Transverse colon (tissue), 4 donors: ENCODE measurements at places on chromosomes 6 and 20.

- DNase-seq = no peak
These were observed 9.6 kb downstream of the SLC35A1 start for GRCh38 chr6:87482366-87482765.

DNA sequence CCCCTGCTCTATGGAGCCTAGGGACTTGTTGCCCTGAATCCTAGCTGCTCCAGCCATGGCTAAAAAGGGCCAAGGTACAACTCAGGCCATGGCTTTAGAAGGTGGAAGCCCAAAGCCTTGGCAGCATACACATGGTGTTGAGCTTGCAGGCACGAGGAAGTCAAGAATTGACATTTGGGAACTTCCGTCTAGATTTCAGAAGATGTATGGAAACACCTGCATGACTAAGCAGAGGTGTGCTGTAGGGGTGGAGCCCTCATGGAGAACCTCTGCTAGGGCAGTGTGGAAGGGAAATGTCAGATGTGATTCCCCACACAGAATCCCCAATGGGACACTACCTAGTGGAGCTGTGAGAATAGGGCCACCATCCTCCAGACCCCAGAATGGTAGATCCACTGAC is 95.1 kb upstream of the TMEM170B start:
- DNase-seq = no peak

DNA sequence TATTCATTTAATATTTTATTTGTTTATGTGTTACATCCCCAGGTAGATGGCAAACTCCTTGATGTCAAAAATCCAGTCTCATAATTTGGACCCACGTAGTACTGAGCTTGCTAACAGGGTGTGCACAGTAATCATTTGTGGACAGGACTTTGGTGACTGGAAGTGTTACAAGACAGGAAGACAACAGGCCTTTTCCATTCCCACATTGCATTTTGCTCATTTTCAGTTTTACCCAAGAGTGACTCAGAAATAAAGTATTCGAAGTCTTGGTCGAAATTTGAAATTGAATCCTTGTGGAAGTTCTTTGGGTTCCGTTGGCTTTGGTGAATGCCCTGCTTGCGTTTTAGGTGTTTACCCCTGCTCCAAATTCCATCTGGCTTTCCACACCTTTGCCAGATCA is 63.0 kb upstream of the THBS2 start:
- DNase-seq = no peak

DNA sequence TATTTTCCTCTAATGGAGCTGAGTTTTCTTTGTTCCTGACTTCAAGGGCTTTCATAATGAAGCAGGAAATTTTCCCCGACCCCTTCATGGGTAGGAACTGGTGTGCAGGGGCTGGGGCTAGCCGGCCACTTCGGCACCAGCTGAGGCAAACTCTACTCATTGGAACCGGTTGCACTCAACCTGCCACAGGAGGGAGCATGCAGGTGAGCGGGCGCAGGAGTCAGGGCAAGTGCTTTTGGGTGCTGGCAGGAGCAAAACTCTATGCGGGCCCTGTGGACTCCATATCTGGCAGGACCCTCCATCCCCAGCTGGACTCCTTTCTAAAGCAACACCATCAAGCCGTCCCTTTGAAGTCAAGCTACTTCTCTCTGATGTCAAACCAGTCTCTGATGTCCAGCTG is 244.2 kb downstream of the EPM2A start:
- DNase-seq = no peak

GRCh38 chr6:167663784-167664443 is 162.8 kb upstream of the AFDN start:
- peak; percentile 40 for DNase-seq

GRCh38 chr6:136521427-136521826 is 28.8 kb downstream of the MAP7 start:
- DNase-seq = no peak

DNA sequence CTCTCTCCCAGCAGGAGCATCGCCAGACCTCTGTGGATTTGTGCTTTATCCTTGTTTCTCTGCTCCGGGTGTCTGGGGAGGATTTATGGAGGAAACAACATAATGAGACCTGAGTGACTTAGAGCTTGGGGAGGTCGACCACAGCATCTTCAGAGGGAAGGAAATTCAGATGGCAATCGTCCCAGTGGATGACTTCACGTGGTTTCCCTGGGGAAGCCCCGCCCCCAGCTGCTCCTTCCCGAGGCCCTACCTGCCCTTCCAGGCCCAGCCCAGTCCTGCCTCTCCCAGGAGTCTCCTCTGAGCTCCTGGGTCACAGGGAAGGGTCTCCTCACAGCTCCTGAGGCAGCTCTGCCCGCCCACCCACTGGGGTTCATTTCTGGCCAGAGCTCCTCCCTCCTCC is 430.3 kb upstream of the SULF2 start:
- peak; percentile 61 for DNase-seq

- DNase-seq = no peak
These were observed 515.7 kb downstream of the NKAIN2 start for GRCh38 chr6:124319410-124319809.

DNA sequence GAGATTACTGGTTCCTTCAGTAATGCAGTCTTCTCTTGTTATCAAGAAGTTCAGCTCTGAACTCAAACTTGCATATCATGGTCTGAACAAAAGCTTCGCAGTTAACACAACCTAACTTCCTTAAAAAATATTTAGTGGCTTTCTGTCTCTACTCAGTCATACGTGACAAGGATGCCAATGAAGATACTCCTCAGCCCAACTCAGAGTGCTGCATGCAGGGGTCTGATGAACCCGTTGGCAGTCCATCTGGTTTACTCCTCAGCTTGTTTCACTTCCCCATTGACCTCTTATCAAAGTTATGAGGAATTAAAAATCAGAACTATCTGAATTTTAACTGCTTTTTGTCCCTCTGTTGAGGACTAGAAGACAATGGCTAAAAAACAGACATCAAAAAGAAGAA is 56.6 kb upstream of the RIN2 start:
- no peak for DNase-seq

GRCh38 chr6:126091466-126091865 is 105.1 kb downstream of the TRMT11 start:
- no peak for DNase-seq

DNA sequence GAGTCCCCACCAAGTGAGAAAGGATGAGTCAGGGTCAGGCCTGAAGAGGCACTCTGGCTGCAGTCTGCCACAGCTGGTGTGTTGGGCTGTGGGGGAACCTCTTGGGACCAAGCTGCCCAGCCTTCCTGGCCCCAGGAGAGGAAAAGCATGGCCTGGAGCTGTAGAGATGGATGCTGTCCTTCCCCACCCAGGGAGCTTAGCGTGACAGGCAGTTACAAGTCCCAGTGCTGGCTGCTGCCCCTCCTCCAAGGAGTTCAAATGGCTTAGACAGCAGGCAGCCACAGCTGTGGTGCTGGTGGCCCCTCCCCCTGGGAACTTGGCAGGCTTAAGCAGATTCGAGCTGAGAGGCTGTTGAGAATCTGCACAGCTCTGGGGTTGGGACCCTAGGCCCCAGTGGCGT is 253.2 kb downstream of the PLCB1 start:
- DNase-seq = no peak

DNA sequence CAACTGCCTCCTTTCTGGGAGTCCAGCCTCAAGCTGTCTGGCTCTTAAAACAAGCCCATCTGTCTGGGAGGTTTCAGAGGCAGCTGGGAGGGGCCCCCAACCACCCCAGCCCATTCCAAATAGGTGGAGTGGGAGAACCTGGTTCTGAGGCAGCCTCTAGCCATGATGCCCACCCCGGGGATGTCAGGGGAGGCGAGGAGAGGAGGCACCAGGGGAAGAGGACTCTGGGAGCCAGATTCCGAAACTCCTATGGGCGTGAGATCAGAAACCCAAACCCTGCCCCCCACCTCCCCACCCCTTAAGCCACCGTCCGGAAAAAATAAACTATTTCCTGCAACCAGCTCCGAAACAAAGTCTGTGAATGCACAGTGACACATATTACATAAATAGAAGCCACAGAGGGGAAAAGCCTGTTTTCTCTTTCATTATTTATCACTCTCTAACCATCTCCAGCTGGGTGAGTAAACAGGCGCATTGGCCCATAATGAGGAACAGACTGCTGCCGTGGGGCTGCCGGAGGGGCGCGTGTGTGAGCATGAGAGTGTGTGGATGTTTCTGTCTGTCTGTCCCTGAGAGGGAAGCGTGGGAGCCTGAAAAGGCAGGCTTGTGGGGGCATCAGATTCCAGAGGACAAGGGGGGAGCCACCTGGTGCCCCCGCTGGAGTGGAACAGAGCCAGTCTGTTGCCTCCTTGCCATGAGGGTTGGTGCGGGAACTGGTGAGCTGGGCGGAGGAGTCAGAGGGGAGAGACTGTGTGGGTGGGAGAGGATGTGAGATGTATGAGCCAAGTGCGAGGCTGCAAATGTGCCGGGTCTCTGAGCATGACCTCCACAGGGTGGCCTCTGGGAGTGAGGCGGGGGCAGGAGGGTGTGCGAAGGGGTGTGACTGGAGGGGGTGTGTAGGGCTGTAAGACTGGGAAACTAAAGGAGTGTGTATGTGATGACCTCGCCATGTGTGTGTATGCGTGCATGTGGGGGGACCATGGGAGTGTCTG is 14.3 kb upstream of the FOXP4 start:
- DNase-seq = peak; percentile 19

GRCh38 chr6:20400456-20401204 is 1.0 kb upstream of the E2F3 start:
- peak; percentile 57 for DNase-seq

DNA sequence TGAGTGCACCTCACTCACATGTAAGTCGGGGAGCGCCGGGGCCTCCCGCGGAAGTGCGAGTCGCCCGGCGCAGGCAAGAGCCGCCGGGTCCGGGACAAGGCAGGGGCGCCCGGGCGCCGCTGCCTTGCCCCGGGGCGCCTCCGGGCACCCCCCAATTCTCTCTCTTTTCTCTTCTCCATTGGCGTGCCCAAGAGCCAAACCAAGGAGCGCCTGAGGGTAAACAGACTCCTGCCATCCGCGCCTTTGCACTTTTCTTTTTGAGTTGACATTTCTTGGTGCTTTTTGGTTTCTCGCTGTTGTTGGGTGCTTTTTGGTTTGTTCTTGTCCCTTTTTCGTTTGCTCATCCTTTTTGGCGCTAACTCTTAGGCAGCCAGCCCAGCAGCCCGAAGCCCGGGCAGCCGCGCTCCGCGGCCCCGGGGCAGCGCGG is 36.8 kb downstream of the GNAS start:
- no peak for DNase-seq

- no peak for DNase-seq
These were observed 90.7 kb downstream of the SNAP25 start for GRCh38 chr20:10309326-10309725.

DNA sequence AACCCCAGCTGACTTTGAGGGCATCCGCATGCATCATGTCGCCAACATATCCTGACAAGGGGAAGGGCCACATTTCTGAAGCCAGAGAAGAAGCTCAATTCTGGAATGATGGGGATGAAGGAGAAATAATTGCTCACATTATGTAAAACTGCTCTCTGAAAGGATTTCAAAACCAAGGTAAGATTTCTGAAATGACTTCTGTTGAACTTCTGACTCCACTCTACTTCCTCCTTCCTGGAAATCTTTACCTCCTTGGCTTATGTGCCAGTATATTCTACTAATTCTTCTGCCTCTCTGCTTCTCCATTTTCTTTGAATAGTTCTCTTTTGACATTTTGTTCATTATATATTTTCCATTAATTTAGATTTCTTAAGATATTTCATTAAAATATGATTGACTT is 31.9 kb downstream of the HLA-DPB1 start:
- no peak for DNase-seq

- no peak for DNase-seq
These were observed 23.3 kb downstream of the PXT1 start for GRCh38 chr6:36419310-36419709.

- DNase-seq = peak; percentile 50
These were observed at the start of gene DAAM2 for GRCh38 chr6:39791850-39792539. Gene DAAM2, plus strand, starts transcription at chr6:39792376. Its CDS starts 63,927 bp downstream, at chr6:39856303.

DNA sequence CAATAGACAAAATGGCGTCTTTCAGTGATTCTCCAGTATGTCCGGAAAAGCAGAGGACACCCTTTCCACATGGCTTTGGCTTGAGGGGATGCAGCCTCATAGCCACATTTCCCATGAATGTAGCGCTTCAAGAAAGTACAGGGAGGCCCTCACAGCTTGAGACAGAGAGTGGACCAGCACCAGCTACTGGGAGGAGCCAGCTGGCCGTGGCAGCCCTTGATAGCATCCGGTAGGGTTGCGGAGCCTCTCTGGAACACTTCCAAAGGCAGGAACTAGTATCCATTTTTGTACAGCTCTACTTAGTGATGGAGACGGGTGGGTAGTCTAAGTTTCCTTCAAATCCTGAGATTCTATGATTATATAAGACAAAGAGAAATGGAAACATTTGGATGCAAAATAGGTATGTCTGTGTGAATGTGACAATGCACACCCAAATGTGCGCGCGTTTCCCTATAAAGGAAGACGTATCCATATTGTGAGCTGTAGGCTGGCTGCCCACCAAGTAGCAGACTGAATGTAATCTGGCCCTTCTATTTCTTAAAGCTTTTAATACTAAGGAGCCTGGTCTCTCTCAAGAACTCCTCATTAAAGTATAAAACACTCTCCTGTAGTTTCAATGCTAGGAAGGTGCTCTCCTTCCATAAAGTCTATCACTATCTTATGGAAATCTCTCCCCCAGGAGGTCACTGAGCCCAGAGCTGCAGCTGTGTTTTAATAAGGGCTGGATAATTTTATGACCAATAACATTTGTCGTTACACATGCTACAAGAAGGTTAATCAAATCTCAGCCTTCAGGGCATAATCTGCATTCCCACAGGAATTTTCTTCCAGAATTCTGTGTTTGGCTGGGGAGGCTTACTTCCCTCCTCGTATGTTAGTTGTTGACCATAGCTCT is 74.0 kb downstream of the SOBP start:
- DNase-seq = no peak

DNA sequence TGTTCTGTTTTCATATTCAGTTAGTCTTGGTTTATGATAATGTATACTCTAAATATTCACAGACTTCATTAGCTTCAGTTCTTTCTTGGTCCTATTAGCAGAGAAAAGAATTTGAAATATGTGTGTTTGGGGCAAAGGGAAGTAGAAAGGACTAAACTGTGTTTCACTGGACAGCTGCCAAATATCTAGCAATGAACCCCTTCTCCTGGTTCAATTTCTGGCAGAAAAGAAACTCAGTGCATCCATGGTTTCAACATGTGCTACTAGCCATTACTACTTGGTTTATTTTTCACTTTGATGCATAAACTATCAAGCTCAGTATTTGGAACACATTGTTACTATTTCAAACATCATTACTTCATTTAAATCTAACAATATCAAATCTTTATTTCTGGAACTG is 43.6 kb downstream of the FBXL4 start:
- no peak for DNase-seq

DNA sequence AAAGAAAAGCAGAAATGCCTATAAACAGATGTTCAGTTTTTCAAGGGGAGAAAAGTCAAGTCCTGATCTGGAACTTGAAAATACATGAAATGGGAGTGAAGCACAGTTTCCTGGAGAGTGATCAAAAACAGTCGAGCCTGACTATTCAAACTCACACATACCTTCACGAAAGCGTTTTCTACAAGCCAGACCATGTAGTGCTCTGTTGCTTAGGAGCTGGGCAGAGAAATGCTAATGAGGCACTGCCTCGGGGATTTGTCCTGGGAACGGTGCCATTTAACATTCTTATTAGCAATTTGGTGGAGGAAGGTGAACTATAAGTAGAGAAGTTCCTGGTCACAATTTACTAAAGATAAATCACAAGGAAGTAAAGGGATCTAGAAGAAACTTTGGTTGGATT is 5.9 kb downstream of the NHSL1 start:
- DNase-seq = no peak
